ENCODE measurements at places on chromosomes 11 and 22.
A peak's percentile ranks its signal among the peaks of the same experiment; 100 is the strongest.

- peak; percentile 14 for DNase-seq
Measured at GRCh38 chr11:113305440-113306336, 8.7 kb upstream of the TTC12 start.

GRCh38 chr11:122803306-122803705 is 35.0 kb upstream of the CRTAM start:
- no peak for DNase-seq

DNA sequence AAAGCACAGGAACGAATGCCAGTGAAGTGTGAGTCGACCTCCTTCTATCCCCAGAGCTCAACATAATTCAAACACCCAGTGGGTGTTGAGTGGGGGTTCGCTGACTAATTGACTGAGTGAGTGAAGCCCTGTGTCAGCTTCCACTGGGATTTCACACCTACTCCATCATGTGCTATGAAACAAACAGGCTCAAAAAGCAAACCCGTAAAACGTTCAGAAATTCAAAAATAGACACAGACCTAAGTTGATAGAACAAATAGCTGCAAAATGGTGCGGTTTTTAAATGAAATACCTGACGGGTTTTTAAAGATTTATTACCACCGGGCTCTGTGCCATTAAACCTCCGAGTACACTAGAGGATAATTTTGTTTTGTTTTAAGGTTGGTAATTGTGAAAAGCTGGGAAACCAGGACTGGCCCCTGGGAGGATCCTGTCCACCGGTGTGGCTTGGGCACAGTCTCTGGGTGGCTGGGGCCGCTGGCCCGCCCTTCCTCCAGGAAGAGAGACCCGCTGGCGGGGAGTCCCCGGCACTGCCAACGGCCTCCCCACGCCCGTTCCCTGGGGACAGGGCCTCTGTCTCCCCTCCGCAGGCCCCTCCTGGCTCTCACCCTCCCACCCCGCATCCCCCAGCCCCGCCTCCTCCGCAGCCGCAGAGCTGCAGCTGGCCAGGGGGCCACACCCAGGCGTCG is 13.6 kb downstream of the KCNJ5 start:
- no peak for DNase-seq

DNA sequence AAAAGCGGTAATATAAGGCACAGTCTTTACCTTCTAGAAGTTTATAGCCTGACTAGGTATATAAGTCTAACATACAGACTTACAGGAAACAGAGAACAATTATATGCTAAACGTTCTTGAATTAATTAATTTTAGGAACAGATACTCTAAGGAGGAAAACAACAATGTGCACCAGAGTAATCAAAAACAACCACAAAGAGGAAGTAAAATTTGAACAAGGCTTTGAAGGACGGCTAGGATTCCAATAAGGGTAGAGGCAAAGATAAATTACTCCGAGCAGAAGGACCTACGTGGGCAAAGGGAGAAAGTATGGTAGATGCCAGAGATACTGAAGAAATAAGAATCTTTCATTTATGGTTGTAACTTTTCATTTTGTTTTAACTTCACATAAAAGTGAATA is 54.4 kb downstream of the ENTHD1 start:
- DNase-seq: no peak

DNA sequence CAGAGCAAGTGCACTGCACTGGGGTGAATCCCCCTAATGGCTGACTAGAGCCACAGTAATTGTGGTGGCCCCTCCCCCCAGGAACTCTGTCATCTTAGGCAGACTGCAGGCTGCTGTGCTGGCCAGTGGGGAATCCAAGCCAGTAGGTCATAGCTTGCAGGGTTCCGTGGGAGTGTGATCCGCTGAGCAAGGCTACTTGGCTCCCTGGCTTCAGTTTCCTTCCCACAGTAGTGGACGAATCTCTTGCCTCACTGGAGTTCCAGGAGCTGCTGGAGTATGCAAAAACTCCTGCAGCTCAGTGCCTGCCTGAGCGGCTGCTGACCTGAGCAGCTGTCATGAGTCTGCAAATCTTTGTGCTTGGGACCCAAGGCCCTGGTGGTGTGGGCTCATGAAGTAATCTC is 13.2 kb downstream of the OOSP3 start:
- DNase-seq: no peak

DNA sequence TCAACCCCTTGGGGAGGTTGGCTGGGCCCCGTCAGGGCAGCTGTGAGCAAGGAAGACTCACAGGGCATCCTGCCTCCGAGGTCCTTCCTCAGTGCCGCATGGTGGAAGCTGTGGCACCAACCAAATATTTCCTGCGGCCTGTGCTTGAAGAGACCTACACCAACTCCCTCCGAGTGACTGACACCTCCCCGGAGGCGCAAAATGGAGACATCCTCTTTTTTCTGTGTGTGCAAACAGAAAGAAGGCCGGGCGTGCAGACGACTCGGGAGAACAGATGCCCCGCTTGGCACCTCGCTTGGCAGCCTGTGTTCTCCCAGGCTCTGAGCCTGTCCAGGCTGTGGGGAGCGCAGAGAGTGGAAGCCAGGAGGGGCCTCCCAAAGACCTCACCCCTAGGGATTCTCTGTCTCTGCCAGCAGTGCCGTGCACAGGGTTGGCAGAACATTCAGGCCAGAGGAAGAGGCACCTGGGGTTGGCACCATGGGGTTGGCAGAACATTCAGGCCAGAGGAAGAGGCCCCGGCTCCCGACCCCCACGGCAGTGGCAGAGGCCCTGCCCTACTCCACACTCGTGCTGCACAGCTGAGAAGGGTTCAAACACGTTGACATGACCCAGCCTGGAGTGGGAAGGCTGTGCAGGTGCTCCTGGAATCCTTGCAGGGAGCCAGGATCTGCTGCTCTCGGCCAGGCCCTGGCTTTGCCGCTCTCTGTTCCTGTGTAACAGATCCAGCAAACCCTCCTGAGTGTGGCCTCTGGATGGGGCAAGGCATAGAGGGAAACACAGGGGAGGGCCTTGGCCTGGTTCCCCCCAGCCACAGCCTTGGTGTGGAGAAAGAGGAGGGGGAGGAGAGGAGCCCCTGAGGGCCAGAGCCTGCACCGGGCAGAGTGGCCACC is 805.5 kb downstream of the BRD1 start:
- DNase-seq: no peak
